Iris pigment epithelial cell (primary cell): ENCODE measurements at places on chromosomes 3 and 15.
A peak's percentile ranks its signal among the peaks of the same experiment; 100 is the strongest.

- DNase-seq, result no peak
Measured at GRCh38 chr3:174538151-174538550, 321.0 kb upstream of the NAALADL2 start.

DNA sequence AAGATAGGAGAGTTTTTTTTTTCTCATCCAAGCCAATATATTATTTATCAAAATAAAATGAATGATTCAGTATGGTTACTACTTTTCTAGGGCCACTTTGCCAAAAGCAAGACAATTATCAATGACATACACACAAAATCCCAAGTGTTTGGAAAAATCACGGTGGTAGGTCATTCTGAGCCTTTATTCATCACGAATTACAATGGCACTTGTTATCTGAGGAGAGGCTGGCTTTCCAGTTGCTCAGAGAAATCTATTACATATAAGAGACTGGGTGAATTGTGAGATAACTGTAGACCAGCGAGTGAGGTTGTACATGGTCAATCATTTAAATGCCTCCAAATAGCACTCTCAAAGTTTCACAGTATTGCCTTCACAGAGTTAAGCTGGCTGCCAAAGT is 20.4 kb upstream of the FGF12 start:
- no peak for DNase-seq

- no peak for DNase-seq
Measured at GRCh38 chr3:129579991-129580390, 26.5 kb downstream of the PLXND1 start.

DNA sequence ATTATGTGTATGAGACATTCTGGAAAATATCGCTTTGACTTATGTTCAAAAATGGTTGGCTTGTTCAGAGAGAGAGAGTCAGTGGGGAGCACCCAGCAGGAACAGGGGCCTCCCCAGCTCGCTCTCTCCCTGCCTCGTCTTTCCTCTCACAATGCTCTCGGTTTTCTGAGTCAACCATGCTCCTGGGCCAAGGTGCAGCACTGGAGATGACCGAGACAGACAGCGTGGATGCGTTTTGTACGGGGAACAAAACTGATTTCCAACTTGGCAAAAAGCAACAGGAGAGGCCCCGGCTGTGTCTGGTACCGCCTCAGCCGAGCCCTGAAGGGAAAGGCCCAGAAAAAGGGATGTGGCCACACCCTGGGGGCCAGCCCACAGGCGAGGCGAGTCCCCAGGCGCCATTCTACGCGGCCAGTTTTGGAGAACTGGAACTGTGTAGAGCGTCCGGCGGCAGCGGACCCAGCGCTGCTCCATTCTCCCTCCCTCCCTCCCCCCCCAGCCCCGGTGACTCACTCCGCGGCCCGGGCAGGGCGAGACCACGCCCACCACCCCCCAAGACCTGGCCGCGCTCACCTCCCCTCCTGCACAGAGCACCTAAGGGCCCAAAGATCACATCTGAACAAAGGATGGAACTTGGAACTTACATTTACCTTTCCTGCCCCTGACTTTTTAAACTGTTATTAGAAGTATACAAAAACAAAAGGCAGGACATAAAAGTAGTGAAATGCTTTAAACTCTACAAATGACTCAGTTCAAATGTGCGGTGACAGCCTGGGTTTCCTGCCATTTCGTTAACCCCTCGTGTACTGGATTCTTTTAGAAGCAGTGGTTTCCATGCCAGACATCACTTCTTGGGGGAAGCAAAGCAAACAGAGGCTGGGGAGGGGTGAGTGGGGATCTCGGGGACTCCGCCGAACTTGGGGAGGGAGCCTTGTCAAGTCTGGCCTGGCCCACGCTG is 12.7 kb downstream of the ATP10A start:
- peak; percentile 27 for DNase-seq

- no peak for DNase-seq
Measured at GRCh38 chr3:189900578-189900977, 220.1 kb downstream of the P3H2 start.

GRCh38 chr3:69423463-69424155 is 37.7 kb upstream of the FRMD4B start:
- DNase-seq, result no peak

- DNase-seq, result no peak
Measured at GRCh38 chr3:141272906-141273662, 41.5 kb downstream of the PXYLP1 start.

DNA sequence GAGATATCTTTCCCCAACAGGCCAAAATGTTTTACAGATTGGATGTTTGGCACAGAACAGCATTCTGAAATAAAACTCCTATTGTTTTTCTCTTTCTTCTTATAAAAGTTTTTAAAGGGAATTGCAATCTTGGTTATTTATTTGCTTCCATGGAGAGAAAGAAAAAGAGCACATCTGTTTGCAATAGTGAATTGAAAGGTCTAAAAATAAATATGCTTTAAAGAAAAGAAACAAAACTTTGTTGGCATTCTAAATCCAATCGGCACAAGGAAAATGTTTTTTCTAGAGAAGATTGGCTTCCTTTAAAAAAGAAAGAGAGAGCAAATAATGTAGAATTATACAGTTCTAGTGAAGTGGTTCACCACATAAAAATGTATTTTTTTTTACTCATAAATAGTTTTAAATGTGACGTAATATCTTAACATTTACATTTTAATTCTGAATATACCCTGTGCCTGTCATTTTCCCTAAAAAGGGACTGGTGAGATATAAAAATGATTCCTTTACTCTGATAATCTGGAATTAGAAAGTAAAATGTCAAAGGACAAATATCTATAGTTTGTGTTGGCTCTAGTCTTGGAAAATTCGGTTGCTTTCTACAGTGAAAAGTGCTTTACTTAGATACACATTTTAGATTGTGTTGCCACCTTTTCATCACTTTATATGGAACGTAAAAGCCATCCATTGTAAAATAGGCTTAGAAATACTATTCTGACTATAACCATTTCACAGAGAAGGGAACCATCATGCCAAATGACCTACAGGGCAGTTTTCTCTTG is 257.4 kb upstream of the CBLB start:
- DNase-seq, result no peak

GRCh38 chr3:127791221-127791913 is 30.9 kb downstream of the MGLL start:
- peak; percentile 87 for DNase-seq

- peak; percentile 71 for DNase-seq
Measured at GRCh38 chr15:70974004-70974832, 81.6 kb downstream of the LRRC49 start.

GRCh38 chr15:38648121-38648843 is 83.7 kb upstream of the RASGRP1 start:
- no peak for DNase-seq

GRCh38 chr15:66032006-66032405 is 162.7 kb downstream of the RAB11A start:
- DNase-seq, result no peak

DNA sequence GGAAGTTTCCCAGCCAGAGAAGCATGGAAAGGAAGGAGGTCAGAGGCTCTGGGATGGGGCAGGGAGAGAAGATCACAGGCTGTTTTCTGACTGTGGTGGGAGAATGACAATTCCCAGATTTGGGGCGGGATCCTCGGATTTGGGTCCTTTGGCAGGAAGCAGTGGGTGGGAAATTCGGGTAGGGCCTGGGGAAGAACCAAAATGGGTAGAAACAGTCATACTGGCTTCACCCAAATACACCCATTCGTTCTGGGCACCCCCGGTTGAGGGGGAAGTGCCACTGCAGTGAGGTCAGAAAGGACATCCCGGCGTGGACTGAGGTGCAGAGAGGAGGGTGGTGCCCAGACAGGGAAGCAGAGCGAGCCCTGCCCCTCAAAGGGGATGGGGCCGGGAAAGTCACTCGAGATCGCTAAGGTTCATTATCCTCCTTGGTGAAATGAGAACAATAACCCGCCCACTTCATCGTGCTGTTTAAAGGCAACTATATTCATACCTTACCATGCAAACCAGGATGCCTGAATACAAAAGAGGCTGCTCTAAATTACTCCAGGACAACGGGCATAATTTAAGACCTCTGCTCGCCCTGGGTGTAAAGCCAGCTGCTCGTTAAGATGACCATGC is 28.8 kb downstream of the TNK2 start:
- DNase-seq, result no peak

- no peak for DNase-seq
Measured at GRCh38 chr3:195805181-195805580, 6.5 kb downstream of the MUC4 start.

DNA sequence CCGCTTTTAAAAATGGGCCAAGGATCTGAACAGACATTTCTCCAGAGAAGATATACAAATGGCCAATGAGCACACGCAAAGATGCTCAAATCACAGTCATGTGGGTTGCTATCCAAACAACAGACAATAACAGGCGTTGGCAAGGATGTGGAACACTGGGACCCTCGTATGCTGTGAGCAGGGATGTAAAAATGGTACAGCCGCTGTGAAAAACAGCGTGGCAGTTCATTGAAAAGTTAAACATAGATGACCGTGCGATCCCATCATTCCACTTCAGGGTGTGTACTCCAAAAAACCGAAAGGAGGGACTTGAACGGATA is 6.7 kb upstream of the LRRC15 start:
- no peak for DNase-seq

- no peak for DNase-seq
Measured at GRCh38 chr3:66957367-66957766, 40.7 kb upstream of the KBTBD8 start.

- no peak for DNase-seq
Measured at GRCh38 chr3:118618247-118619040, 416.2 kb downstream of the IGSF11 start.

- DNase-seq, result no peak
Measured at GRCh38 chr3:47348411-47349154, 32.2 kb upstream of the PTPN23 start.

- no peak for DNase-seq
Measured at GRCh38 chr3:62242831-62243509, 130.4 kb downstream of the FEZF2 start.

DNA sequence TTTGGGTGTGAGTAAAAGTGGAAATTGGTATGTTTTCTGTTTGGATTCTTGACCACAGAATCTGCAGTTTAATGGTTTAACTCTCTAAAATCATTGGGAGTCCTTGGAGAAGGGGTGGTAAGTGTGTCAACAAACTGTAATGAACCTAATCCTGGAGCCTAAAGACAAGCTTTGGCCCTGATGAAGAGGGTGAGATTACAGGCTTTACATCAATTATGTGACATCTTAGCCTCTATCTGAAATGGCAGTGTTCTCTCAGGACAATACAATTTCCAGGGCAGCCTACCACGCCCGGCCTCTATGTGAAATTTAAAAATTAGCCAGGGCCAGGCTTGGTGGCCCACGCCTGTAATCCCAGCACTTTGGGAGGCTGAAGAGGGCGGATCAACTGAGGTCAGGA is 4.3 kb upstream of the PKM start:
- no peak for DNase-seq

DNA sequence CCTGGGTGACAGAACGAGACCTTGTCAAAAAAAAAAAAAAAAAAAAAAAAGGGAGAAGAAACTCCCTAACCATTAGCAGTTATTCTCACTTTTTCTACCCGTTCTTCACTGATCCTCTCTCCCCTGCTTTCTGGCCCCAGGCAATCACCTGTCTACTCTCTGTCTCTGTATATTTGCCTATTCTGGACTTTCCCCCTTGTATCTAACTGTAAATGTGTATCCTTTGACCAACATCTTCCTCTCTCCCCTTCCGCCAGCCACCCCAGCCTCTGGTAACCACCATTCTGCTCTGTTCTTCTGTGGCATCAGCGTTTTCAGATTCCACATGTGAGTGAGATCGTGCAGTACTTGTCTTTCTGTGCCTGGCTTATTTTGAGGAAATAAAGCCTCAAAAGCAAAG is 6.9 kb downstream of the CYFIP1 start:
- DNase-seq, result no peak

DNA sequence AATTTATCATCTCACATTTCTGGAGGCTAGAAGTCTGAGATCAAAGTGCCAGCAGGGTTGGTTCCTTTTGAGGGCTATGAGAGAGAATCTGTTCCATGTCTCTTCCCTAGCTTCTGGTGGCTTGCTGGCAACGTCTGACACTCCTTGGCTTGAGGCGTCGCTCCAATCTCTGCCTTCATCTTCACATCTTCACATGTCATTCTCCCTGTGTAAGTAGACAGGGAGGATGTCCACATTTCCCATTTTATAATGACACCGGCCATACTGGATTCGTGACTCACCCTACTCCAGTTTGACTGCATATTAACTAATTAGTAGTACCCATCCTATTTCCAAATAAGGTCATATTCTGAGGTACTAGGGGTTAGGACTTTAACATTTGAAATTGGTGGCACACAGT is 17.5 kb upstream of the ARHGAP31 start:
- no peak for DNase-seq

DNA sequence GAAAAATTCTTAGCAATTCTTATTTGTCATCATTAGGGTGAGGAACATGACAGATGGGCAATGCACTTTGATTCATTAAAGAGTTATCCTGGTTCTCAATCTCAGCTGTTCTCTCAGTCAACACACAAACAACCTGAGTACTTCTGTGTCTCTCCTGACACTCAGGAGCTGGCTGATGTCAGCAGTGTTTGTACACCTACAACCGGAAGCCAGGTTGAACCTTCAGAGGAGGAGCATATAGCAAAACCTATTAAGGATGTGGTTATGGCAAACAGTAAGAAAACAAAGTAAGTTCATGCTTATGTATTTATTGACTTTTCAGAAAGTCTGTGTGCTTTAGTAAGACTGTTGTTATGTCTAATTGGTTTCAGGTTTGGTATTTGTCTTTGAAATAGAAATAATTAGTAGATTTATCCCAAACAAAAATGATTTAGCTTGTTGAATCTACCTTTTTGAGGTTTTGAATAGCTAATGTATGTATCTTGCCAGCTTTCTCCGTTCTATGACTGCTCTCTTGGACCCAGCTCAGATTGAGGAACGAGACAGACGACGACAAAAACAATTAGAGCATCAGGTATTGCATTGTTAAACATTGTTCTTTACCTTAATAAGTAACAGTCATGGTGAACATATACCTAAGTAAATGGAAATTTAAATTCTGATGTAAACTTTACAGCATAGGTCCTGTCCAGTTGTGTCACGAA is 36.6 kb downstream of the CCDC66 start:
- DNase-seq, result no peak

DNA sequence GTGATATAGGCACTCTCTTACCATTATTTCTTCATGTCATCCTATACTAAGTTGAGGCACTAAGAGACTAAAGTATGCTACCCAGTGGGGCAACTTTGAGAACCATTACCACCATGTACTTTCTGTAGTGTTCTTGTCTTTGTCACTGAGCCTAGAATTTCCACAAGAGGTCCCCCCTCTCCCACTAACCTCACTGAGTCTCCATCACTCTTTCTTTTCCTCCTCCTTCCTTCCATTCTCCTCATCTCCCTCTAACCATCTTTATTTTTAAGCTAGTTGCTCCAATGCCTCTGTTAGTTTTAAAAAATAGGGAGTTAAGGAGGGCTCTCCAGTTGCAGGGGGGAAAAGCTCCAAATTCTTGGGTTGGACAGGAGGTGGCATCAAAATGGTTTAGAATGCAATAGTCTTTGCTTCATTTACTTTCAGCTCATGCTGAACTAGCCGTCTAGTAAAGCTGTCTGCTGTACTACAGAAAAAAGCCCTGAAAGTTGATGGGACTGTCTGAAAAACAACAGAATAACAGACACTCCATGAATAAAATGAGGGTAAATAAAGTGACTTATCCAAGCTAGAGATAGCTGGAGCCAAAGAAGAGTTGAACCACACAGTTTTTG is 85.1 kb upstream of the MYRIP start:
- DNase-seq, result no peak
